Right renal cortex interstitium (tissue), 3 donors: ENCODE measurements at places on chromosomes 1 and 21. TPM values are rescaled to one million over a fixed set of nuclear protein-coding genes. Genes with fewer than 3 reads are reported as not detected.

RUNX3 gene
- 0.69 TPM for polyA plus RNA-seq

DNA sequence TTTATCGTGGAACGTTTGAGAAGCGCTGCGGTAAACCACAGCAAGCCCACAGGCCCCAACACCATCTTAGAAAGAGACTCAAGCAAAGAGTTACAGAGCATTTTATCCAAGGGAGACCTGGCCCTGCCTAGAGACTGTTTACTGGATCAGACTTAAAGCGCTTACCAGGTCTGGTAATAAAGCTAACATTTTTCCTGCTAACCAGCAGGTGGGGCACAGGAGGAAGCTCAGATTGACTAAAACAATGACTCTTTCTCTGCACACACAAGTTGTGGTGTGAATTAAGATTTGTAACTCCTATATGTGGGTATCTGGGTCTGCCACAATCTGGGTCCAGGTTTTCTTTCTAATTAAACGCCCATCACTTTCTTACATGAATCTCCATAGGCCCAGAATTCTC, 136.5 kb upstream of the ETS2 start:
- no peak for DNase-seq

DNA sequence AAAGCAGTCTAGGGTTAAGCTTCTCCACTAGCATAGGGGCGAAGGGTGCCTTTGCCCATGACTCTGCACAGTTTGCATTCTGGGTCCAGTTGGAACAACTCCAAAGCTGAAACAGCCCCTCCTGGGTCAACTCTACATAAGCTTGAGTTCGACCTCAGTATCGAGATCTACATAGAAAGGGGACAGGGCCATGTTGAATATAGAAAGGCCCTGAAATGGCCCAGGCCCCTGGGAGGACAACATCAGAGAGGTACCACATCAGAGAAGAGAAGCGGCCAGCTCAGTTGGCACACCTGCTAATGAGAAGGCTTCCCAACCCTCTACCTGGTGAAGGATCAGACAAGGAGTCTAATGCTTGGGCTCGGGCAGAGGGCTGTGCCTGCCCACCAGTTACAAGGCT, 1.6 kb downstream of the DENND2D start:
- no peak for DNase-seq

- DNase-seq: no peak
Observed at GRCh38 chr1:54696262-54696661, 19.4 kb upstream of the TTC4 start.

DNA sequence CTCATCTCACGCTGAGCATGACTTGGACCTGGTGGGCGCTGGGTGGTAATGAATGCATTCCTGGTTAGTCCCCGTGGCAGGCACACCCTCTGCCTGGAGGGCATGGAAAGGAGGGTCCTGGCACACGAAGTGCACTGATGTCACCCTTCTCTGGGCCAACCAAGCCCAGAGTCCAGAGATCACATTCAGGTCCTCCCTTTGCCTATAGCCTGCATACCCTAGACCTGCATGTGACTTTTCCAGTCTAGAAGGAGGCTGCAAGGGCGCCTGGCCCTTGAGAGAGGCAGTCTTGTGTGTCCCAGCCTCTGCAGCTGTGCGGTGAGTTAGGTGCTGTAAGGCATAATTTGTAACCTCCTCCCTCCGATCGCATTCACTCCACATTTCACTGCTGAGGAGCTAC, 22.1 kb downstream of the PADI2 start:
- DNase-seq: no peak

- no peak for DNase-seq
Observed at GRCh38 chr1:71413441-71414175, 332.8 kb upstream of the ZRANB2 start.

GRCh38 chr1:15786581-15786980, 20.9 kb downstream of the UQCRHL start:
- no peak for DNase-seq

LIPI gene
- 0.21 TPM for polyA plus RNA-seq

GPR137B gene
- polyA plus RNA-seq: 42.3 TPM

- no peak for DNase-seq
Observed at GRCh38 chr1:159077120-159077961, 775 bp upstream of the AIM2 start.

GRCh38 chr1:202275061-202275770, 66.5 kb downstream of the UBE2T start:
- no peak for DNase-seq

- no peak for DNase-seq
Observed at GRCh38 chr1:109816175-109816811, 52.6 kb upstream of the EPS8L3 start.

CYB5RL gene
- polyA plus RNA-seq: 6.5 TPM

ADAM30 gene
- polyA plus RNA-seq: not detected

DNA sequence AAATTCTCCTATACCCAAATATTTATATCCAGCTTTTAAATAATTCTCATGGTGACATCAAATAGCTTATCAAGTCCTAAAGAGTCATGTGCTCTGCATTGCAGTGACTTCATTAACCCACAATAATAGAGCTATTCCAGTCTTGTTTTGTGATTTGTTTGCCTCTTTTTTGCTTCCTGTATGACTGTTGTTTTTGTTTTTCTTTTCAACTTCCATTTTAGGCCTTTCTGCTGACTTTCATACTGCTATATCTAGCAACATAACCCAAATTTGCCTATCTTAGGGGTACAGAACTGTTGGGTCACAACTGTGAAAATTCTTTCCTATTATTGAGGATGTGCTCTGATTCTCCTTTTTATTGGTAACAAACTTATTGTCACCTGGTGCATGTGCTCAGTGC, 30.3 kb downstream of the SPATA17 start:
- DNase-seq: no peak

GRCh38 chr1:65292861-65293593, 16.3 kb upstream of the DNAJC6 start:
- no peak for DNase-seq

GRCh38 chr1:26695356-26696118, at the start of gene ARID1A:
Gene ARID1A (plus strand): TSS chr1:26696015. CDS start chr1:26696404, 389 bp downstream.
- DNase-seq: peak; percentile 92

SLC50A1 gene
- 57.0 TPM for polyA plus RNA-seq

DNA sequence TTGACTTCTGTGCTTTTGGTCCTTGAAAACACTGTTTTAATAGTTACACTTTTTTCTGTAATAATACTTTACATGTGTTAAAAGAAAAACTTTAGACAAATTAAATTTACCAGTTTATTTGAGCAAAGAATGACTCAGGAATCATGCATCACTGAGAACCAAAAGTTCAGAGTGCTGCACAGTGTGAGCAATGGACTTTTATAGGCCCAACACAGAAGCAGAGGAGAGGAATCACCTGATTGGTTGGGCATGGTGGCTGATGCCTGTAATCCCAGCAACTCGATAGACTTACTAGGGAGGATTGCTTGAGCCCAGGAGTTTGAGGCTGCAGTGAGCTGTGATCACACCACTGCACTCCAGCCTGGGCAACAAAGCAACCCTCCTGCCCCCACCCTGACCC, 29.3 kb downstream of the ZNF648 start:
- DNase-seq: no peak

- peak; percentile 57 for DNase-seq
Observed at GRCh38 chr21:34745557-34746255, 76.9 kb downstream of the CLIC6 start.

GRCh38 chr1:194289569-194290266, 1103.3 kb upstream of the B3GALT2 start:
- DNase-seq: no peak

MIXL1 gene
- polyA plus RNA-seq: 0.51 TPM

FCRL6 gene
- polyA plus RNA-seq: 0.65 TPM

GRCh38 chr1:17287130-17287776, 20.7 kb upstream of the PADI4 start:
- no peak for DNase-seq

GRCh38 chr1:31198150-31198549, 41.5 kb downstream of the NKAIN1 start:
- DNase-seq: no peak

DNA sequence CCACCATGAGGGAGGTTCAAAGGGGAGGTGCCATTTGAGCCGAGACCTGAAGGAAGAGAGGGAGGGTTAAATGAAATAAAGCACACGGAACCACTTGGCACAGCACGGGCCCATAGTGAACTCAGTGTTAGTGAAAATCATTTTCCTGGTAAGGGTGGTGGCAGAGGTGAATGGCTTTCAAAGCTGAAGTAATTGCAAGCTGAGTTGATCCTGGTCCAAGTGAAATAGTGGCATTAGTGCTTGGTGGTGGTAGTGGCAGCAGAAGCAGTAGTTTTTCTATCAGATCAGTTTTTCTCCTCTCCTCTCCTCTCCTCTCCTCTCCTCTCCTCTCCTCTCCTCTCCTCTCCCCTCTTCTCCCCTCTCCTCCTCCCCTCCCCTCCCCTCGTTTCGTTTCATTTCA, 30.5 kb upstream of the SRSF10 start:
- DNase-seq: no peak

GRCh38 chr1:197910120-197910991, 6.8 kb upstream of the LHX9 start:
- DNase-seq: no peak

DNA sequence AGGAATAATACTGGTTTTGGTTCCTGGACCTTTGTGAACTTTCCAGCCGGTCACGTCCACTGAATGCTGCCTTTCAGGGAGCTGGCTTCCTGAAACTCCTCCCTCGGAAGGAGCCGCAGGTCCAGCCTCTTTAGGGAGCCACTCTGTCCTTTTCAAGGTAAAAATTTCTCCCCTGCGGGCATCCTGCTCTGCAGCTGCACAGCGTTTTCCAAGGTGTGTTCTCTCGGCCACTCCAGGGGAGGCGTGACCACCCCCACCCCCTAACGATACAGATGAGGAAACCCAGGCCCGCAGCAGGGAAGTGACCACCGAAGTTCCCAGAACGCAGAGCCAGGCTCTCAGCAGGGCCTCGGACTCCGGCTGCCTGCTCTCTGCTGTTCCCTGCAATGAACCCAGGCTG, 21.5 kb downstream of the PADI2 start:
- DNase-seq: no peak

DSCAM gene
- 0.07 TPM for polyA plus RNA-seq

- no peak for DNase-seq
Observed at GRCh38 chr1:22077728-22078127, 25.2 kb downstream of the CDC42 start.

OPRD1 gene
- polyA plus RNA-seq: 0.26 TPM

DNA sequence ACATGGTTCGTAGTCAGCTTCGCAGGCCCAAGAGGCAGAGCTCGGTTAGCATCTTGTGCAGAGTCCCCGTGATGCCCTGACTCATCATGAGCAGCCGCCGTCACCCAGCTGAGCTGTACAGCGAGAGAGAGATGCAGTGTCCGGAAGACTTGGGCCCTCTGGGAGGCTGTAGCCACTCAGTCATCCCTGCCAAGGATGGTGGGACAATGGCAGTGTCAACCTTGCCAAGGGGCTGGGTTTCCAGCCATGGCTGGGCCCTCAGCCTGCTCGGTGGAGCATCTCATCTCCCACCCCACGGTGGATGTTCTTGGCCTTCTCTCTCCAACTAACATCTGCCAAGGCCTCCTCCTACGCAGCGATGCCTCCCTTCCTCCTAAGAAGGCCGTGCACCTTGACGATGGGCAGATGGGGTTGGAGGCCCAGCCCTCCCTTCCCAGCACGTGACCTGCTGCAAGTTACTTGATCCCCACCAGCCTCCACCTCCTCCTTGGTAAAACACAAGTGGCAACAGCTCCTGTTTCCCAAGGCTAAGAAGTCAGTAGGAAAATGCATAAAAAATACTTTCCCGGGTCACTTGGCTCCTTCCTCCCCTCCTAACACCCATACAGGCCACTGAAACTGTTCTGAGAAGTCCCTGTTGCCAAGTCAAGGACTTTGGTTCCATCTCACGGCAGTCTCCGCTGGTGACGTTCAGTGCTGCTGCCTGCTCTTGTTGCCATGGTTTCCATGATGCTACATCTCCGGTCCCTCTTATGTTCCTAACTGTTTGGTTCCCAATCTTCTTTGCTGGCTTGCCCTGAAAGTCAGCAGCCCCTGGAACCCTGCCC, 384.7 kb upstream of the VAMP3 start:
- no peak for DNase-seq

DNA sequence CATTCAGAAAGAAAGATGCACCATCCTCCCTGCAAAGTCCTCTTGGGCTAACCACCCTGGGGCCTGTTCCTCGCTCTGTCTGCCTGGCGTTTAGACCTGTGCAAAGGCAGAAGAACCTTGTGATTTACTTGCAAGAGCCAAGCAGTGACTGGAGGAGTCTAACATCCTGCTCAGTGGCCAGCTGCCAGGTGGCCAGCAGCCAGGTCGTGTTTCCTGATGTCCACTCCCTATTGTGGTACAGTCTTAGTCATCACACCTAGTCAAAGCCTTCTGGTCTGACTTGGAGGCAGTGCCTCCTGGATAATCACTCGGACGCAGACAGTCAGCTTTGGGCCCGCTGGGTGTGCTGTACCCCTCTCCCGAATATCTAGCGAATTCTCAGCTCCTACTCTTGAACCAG, 118.1 kb downstream of the PGBD5 start:
- no peak for DNase-seq

SLC1A7 gene
- polyA plus RNA-seq: 0.08 TPM

- no peak for DNase-seq
Observed at GRCh38 chr21:42236014-42236413, 17.1 kb downstream of the ABCG1 start.

DNA sequence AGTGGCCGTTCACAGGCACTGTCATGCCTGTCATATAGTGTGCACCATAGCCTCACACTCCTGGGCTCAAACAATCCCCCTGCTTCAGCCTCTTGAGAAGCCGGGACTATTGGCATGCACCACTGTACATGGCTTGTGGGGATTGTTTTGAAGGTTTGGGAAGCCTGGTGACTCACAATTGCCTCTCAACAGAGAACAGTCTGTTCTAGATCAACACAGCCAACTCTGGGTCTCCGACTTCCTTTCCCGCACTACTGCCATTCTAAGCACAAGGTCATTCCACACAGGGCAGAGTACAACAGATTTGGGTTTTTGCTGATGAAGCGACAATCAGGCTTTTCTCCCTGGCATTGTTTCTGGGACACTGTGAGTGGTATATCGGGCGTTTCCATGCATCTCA, 15.5 kb upstream of the AHCTF1 start:
- DNase-seq: no peak

F13B gene
- polyA plus RNA-seq: not detected

- DNase-seq: no peak
Observed at GRCh38 chr1:111895469-111895868, 94.0 kb downstream of the KCND3 start.

DNA sequence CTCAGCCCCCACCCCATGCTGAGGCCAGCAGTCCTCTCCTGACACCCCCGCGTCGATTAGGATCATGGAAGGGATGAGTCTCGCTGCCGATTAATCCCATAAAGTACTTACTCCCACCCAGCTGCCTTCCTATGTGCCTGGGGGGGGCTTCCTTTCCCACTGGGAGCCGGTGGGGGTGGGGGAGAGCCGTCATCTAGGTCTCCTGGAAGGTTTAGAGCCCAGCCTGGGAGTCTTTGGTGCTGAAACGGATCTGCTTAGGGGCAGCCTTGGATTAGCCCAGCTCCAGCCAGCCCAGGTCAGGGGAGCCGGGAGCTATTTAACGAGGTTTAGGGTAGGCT, 9.8 kb downstream of the SAMD11 start:
- DNase-seq: no peak

DNA sequence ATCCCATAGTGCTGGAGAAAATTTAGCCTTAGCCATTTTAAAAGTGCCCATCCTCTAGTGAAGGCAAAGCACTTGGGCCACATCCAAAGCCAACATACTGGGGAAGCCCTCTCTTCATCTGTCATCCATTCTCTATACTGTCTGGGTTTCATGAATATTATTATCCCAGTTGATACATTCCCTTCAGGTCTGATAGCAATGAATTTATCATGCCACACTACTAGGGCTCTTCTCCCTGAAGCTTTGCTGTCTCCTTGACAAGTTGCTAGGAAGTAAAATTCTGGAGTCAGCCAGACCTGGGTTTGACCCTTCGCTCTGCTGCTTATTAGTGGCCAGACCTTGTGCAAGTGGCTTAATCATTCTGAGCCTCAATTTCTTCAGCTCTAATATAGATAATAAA, 1041.4 kb upstream of the ADGRL2 start:
- no peak for DNase-seq
